GM18507 (cell line): ENCODE measurements at places on chromosomes 7 and 10.

GRCh38 chr10:12839941-12840611 is 161.4 kb downstream of the CCDC3 start:
- no peak for DNase-seq

DNA sequence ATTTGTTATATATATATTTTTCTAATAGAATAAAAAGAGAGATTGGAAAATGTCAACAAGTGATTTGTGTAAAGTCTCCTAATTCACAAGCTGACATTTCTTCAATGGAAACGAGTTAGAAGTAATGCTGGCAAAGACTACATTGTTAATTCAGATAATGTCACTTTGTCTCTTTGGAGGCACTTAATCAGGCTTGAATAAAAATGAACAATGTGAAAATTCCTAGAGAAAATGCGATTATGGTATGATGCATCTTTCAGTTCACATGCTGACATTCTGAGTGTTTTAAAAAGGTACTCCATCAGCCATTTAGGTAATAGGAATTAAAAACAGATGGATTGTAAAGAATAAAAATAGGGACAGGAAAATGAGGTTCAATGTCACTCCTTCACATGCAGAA is 100.1 kb downstream of the SLC13A1 start:
- DNase-seq, result no peak

DNA sequence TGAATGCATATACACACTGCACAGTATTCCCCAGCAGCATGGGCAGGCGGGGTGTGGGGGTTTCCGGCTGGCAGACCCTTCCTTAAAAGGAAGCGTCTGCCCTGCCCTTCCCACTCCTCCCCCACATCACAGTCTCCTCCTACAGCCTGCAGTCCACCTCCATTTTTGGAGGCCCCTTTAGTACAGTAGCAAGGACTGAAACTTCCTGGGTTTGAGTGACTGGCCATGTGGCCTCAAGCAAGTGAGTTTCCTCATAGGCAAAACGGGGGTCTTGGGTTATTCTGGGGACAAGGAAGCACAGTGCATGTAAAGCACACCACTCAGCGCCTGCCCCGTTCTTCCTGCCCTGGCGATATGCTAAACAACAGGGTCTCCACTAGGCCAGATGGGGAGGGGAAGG is 62.1 kb upstream of the COL13A1 start:
- no peak for DNase-seq

DNA sequence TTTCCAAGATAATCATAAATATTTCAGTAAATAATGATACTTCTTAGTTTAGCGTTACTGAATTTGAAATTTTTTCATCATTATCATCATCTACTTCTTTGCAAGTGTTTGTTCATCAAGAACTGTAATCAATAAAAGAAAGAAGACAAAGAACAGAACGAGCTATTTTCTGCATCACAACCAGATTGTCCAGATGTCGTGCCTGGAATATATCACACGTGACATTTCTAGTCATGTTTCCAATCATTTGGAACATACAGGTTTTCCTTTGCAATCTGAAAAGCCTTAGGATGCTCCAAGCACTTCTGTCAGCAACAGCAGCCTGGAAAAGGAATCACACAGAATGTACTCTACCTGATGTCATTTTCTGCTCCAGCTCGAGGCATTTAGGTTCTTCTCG is 107.4 kb downstream of the FAM107B start:
- DNase-seq, result no peak

- no peak for DNase-seq
These were observed 9.7 kb downstream of the IFIT3 start for GRCh38 chr10:89337484-89337883.

DNA sequence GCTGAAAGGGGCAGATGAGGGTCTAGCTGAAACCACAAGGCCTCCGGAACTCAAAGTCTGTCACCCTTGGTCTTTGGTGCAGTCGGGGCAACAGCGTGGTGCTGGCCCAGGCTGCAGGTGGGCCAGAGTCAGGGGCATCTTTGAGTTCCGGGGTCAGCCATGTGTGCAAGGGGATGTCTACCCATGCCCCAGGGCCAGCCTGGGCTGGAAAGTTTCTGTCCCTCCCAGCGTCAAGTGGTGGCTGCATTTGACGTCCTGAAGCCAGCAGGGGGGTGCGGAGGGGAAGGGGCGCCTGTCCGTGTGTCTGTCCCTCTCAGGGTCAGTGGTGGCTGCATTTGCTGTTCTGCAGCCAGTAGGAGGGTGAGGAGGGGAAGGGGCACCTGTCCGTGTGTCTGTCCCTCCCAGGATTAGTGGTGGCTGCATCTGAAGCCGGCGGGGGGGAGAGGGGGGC is 638 bp downstream of the BRAT1 start:
- DNase-seq, result no peak

DNA sequence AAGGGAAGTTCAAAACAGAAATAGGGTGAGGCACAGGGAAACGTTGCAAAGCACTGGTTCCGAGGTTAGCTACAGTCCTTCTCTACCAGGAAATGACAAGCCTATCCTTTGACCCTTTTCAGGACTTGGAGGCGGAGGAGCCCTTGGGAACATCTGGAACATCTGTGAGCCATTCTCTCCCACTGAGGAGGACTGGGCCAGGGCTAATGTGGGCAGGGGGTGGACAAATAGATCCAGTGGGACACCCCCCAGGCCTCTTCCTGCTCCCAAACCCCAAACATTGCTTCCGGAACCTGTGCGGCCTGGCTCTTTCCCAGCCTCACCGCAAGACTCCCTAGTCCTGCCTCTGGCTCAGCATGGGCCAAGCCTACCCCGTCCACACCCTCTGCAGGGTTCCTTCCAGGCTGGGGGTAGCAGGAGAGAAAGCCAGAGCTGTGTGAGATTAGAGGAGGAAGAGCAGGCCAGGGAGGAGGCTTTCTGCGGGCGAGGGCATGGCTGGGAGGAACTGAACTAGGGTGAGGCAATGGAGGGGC is 36.5 kb downstream of the GHRHR start:
- DNase-seq, result no peak

GRCh38 chr10:132783165-132783939 is 2.6 kb downstream of the NKX6-2 start:
- DNase-seq, result no peak
